ENCODE measurements at places on chromosomes 12 and 14.

DNA sequence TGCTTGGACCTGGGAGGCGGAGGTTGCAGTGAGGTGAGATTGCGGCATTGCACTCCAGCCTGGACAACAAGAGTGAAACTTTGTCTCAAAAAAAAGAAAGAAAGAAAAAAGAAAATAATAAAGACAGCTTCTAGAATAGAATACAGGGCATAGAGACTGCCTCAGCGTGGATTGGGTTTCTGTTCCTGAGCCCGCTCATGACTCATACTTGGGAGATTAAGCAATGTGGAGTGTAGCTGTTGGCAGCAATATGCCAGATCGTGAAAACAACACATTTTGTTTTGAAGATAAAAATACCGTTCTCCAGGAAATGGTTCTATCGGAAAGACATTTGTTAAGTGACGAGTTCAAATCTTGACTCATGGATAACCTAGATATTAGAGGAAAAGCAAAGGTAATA is 67.2 kb downstream of the GLT1D1 start:
- DNase-seq, result no peak

DNA sequence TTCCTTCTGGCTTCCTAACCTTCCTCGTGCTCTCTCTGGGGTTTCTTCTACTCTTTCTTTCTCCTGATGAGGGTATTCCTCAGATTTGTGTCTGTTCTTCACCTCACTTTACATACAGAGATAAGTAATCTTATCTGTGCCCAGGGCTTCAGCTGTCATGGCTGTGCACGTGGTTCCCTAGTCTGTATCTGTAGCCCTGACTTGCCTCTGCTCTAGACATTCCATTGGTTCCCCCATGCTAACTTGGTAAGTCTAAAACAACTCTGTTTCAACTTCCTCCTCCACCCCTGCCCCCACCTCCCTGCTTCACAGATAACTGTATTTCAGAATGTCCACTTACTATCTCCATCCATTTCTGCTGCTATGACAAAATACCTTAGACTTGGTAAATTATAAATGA is 10.8 kb downstream of the DIP2B start:
- no peak for DNase-seq

DNA sequence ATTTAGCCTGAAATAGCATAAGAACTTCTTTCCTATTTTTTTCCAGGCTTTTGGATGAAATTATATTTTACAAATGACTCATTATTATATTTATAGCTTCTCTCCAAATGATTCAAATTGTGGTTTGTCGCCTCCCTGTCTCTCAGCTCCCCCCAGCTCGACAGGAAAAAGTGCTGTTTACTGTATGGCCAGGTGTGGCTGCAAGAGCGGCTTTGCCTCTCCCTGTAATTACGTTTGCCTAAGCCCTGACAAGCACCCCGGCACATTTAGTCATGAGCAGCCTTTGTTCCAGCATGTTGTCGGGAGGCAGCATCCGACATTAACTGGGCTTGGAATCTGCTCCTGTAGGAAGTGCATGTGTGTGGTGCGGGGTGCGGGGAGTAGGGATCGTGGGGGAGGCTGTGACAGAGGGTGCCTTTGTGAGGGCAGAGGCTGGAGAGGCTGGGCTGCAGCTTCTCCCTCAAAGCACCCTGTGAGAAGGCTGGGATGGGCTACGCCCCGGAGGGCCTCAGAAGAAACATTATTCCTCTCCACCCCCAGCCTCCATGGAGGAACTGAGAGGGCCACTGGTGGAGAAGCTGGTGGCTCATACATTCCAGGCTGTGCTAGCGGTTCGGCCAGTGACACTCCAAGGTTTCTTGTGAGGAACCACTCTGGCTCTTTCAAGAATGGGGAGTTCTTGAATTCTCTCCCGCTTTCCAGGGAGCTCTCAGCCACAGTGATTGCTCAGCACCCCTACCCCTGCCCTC is 42.1 kb upstream of the CTDSP2 start:
- DNase-seq, result no peak

DNA sequence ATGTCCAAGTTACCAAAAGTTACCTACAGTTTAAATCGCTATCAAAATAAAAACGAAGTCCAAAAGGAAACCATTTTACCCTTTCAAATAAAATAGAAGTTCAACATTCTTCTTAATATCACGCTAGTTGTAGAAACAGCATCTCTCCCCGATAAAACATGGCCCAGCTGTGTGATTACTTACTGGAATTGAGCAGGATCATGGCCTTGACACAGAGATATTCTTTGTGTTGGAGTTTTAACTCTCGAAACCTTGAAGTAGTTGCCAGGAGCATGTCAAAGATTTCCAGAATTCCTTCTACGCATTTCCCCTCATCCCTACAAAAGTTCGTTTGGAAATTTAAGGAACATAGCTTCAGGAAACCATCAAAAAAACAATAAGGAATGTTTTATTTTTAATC is 44.8 kb downstream of the ESR2 start:
- DNase-seq, result no peak

Data from stimulated activated CD4-positive, alpha-beta T cell treated with anti-CD3 and anti-CD28 coated beads, Interleukin-4, amount 100 ng/mL, for 4 hours (primary cell).